Lower lobe of right lung (tissue), 2 donors: ENCODE measurements at places on chromosomes 3 and 15.

- DNase-seq: no peak
Measured at GRCh38 chr15:60916032-60916678, 312.9 kb downstream of the RORA start.

- no peak for DNase-seq
Measured at GRCh38 chr3:194536871-194537637, 50.3 kb upstream of the ATP13A3 start.

DNA sequence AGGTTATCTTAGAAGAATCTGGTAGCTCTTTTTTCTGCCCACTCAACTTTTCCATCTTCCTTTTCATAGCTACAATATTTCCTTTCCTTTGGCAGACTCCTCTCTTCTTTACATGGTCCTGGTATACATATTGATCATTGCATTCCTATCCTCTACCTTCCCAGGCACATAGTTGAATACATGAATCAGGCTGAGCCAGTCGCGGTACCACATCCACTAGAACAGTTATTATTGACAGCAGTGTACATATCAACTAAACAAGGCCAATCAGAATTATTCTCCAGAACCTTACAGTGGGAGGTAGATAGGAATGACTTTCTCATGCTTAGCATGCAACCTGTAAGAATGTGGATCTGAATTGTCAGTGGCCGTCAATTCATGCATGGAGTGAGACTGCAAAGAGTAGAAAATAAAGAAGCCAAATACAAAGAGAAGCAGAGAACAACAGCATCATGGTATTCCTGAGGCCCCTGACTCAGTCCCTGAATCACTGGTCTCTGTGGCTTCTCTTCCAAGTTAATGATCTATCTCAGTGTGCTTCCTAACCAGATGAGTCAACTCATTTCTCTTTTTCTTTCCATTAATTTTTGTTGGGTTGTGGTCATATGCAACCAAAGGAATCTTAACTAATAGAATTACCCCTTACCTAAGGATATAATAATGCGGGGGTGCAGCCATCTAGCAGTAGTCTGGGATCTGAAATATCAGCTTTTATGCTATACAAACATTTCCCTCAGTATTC, 60.9 kb upstream of the DCBLD2 start:
- no peak for DNase-seq

DNA sequence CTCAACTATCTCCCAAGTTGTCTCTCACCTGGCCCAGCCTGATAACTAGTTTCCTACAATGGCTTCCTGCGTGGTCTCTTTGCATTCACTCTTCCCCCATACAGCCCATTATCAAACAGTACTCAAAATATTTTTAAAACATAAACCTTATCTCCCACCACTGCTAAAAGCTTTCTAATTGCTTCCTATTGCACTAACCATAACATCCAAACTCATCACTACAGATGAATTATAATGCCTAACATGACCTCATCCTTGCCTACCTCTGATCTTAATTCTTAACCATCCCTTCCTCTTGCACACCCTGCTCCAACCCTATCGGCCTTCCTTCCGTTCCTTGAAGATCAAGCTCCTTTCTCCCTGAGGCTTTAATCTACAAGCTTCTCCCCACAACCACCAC, 17.0 kb downstream of the ACAP2 start:
- no peak for DNase-seq

- DNase-seq: no peak
Measured at GRCh38 chr3:156608601-156609514, 53.9 kb upstream of the SSR3 start.
